Astrocyte of the spinal cord (primary cell): ENCODE measurements at places on chromosomes 3 and 15.

GRCh38 chr15:45333550-45333949 lies 44.8 kb downstream of the GATM start:
- DNase-seq: peak; percentile 6

DNA sequence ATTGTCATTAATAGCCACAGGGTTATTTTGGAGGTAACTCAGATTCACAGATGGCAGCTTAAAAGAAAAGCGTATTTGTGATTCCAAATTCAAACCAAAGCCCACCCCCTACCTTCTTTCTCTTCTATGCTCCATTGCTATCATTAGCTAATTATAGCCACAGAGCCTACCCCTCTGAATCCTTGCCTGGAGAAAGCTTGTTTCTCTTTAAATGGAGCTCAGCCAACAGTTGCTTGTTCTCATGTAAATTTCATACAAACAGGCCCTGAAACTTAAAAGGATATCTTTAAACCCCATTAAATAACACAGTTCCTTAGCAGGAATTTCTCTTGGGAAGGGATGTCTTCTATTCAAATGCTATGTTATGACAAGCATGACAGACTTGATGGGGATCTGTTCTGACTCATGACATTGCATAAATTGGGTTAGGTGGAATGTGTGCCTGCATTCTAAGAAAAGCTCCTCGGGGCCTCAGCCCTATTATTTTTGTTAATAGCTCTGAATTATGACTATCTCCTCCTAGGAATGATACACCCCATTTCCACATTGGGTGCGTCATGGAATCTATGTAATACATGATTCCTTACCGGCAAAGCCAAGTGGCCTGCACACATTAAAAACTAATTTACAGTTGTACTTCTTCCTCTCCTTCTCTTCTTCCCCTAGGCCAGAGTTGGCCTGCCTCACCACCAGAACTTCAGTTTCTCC lies 265.8 kb downstream of the TAFA4 start:
- DNase-seq: no peak

DNA sequence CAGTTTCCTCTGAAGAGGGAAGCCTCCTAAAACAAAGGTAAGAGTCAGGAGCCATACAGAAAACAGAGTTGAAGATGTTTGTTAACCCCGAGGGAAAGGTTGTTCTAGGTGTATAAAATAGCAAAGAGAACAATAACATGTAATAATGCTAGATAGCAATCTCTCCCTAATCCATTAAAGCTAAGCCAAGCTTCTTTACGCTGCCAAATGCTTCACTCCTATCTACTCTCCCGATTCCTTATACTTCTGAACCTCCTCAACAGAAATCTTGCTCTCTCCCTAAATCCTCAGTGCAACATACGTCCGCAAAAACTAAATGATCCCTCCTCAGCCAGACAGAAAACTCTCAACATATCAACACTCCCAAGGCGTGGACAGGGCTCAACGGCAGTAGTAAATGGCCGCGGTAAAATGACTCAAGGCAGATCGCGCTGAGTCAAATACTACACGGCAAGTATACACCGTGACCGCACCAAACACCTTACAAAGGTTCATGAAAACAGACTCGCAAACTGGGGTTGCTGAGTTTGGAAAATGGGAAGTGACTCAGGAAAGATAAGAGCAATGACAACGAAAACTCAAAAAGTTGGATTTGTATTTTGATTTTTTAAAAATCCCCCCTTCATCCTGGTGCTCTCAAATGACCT lies 682 bp downstream of the CLDND1 start:
- DNase-seq: peak; percentile 78

- DNase-seq: no peak
Observed at GRCh38 chr15:89400116-89400781, 65.6 kb upstream of the POLG start.

GRCh38 chr3:60629816-60630215 lies 621.4 kb downstream of the FHIT start:
- DNase-seq: no peak

GRCh38 chr3:110027446-110028080 lies 690.2 kb upstream of the DPPA4 start:
- peak; percentile 82 for DNase-seq

- DNase-seq: no peak
Observed at GRCh38 chr3:69735893-69736292, 3.4 kb upstream of the MITF start.

GRCh38 chr3:191414732-191415131 lies 46.2 kb upstream of the PYDC2 start:
- no peak for DNase-seq

GRCh38 chr15:70034141-70034540 lies 63.6 kb downstream of the TLE3 start:
- DNase-seq: no peak

DNA sequence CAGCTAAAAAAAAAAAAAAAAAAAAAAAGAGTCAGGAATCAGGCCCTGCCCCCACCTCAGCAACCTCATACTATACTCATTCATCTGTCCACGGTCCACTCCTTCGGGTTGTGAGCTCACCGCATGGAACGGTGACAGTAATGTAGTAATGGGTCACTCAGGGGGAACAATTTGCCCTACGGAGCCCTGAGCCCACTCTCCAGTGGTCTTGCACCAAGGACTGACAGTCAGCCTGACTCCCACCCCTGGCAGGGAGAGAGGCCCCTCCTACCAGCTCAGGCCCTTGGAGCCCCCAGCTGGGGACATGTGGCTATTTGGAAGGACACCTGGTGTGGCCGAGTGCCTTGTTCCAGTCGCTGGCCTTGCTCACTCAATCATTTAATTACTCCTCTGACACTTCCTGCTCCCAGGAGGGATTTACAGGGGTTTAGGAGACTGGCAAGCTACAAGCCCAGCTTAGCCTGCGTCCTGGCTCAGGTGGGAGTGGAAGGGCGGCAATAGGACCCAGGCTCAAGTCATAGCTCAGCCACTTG lies 19.9 kb upstream of the CACNA2D2 start:
- no peak for DNase-seq

DNA sequence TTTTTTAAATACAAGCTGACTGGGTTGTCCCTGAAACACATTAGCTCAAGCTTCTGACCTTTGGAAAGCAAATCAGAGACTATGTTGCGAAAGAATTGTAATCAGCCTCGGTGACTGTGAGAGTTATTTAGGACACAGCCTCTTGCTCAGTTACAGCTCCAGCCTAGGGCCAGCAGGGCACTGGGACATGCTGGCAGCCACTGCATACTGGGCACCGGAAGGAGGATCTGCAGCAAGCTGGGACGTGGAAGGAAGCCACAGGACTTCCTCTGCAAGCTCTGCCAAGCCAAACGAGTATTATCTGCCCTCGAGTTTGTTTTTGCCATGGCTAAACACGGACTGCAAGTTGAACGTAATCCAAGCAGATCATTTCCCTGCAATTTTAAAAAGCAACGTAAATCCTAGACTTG lies 24.4 kb upstream of the COPG1 start:
- DNase-seq: peak; percentile 41

DNA sequence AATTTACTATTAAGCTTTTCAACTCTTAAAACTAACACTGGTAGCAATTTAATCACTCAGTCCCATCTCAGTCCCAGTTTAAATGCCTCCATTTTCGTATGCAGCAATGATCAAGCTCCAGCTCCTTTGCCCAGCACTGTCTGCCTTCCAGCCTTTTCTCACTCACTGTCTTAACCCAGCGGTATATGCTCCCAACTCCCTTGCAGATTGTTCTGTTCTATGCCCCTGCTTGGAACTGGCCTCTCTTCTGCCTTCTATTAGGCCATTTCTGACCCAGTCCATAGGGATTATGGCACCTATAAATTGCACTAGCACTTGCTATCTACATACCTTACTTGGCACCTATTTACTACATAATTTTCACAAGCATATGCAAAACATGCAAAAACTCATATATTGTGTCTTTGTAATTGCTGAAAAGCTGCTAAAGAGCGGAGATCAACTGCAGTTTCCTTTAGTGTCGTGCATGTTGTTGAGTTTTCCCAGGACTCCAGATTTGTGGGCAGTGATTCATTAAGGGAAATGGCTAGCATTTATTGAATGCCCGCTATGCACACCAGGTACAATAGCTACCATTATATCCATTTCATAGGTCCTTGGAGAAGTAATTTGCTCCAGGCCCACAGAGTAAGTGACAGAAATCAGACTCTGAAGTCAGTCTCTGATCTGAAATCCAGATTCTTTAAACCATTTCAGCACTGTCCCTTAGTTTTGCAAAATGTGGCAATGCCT lies 24.4 kb downstream of the CRBN start:
- DNase-seq: no peak

DNA sequence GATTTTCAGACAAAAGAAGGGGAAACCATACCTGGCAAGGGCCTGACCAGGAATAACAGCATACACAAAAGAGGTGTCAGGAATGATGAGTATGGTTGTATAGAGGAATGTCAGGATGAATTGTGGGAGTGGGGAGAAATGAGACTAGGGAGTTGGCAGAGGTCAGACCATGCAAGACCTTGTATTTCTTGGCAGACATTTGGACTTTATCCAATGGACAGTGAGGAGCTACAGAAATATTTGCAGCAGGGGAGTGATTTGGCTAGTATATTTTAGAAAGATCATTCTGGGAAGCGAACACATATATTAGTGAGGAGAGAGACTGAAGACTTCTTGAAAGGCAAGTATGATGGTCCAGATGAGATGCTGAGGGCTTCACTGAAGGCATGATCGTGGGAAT lies 25.4 kb upstream of the ALPK3 start:
- DNase-seq: peak; percentile 4

GRCh38 chr3:15279671-15280402 lies 52.5 kb downstream of the SH3BP5 start:
- DNase-seq: no peak

DNA sequence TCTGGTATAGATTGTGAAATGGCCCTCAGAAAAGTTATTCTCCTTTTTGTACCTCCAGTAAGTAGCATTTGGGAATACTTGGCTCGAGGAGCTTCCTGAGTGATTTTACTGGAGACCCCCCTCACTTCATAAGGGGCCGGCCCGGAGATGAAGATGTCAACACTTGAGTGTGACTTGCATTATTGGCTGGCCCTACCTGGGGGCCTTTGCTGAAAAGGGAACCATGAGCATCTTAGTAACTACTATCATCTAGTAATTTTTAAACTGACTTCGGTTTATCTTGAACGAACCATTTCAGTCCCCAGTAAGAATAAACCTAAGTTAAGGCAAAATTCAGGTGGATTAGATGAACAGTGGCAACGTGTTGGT lies 1.3 kb downstream of the FAIM start:
- DNase-seq: no peak

- no peak for DNase-seq
Observed at GRCh38 chr3:122232485-122232884, 49.0 kb downstream of the CASR start.

DNA sequence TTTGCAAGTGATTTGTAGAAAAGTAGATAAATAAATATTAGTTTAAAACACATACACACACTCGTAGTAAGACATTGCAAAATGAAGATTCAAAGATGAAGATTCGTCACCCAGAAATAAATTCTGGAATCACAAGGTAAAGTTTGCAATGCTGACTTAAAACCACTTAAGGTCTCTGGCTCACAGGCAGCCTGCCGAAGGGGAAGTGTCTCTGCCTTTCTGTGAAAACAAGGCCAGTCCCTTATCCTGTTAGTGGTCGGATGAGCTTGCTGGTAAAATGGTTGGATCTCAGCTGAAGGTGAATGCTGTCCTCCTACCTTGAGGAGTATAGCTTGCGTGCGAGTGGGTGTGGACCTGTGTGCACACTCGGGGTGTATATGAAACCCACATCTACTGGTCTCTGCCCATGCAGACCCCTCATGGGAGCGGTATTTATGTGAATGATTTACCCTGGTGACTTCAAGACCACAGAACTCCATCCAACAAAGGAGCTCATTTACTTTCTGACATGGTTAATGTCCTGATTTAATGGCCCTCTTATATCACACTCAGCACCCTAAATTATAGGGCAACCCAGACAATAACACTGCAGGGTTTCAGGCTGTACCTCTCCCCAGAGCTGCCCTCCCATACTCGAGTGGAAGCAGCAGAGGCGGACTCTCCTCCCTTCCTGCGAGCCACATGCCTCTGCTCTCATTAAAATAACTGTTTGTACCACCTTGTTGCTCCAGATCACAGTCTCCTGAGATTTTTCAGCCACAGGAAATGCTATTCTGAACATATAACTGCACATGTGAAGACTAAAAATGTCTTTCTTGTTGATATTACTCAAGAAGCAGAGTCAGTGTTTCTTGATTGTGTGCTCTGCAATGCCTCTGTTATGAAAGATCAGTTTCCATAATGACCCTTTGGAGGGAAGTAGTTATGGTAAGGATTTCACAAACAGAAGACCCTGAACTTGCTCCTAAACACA lies 45.9 kb upstream of the ALDH1A3 start:
- no peak for DNase-seq

DNA sequence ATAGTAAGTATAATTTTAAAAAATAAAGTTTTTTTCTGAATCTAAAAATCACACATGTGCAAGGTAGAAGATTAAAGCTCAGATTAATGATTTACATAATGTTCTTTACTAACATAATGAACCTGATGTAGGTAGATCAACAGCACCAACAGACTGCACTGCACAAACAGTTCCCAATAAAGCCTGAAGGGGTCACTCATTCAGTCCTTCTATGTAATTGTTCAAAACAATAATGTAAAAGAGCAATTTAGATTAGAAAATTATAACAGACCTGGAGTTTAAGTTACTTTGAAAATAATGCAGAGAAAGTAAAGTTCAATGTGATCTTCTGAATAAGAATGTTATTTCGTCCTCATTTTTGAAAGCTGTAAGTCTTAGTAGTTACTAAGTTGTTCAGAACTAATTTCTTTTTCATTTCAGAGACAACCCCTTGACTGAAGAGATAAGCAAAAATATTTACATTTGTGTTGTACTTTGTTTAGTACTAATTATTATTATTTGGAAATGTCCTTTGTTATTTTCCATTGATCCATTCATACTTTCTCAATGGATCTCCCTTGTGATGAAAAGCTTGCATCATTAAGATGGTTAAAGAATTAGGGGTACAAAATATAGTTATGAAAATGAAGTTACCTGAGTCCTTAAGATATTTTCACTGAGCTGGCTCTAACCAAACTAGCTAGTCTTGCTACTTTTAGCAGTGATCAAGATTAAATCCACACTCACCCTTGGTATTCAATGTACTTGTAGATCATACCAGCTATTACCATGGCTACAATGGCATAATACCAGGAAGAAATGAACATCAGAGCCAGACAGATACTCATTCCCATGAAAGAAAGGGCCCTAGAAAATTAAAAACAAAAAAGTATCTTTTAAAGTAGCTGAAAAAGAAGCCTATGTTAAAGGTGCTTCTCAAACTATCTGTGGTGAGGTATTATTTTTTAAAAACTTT lies 16.8 kb downstream of the EMC4 start:
- DNase-seq: peak; percentile 64

GRCh38 chr15:28993051-28993719 lies 107.4 kb downstream of the APBA2 start:
- no peak for DNase-seq

DNA sequence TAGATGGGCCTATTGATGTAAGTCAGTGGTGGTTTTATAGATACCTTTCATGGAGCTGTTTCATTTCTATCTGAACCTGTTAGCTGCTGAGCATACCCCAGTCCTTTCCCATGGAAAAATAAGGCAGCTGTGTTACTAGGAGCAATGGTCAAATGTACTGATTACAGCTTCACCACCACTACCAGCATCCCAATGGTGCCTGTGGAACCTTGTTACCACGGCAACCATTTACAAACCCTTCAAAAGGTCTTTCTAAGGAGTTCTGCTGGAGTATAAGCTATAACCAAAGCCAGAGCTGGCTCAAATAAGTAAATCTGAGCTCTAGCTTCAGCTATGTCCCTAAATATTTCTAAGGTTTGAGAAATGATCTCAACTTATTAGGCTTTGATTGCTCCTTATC lies 133.4 kb upstream of the ACP3 start:
- no peak for DNase-seq

GRCh38 chr3:12878141-12878574 lies 36.8 kb upstream of the RPL32 start:
- DNase-seq: no peak
